Forelimb muscle (tissue), 1 donor: ENCODE measurements at places on chromosomes 2 and 18.

DNA sequence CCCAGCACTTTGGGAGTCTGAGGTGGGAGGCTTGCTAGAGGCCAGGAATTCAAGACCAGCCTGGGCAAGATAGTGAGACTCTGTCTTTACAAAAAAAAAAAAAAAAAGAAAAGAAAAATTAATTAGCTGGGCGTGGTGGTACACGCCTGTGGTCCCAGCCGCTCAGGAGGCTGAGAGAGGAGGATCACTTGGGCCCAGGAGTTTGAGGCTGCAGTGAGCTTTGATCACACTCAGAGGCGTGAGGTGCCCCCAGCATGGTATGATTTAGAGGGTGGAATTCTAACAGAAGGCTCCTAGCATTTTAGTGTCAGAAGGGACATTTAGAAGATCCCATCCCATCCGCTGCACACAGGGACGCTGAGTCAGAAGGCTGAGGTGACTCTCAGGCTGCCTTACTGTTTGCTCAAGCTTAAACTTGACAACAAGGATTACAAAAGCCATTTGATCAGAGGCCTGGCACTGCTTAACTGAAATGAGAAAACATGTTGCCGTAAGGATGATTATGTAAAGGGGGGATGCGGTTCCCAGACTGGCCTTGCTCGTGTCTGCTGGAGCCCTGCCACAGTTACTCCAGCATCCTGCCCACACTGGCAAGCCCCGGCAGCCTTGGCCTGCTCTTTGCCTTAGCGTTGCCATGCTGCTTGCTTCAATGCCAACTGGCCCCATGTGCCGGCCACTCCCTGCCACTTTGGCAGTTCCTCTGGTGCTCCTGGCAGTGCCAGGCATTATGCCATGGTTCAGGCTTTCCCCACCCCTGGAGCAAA is 45.6 kb upstream of the SLC1A4 start:
- DNase-seq = no peak

- DNase-seq = no peak
Observed at GRCh38 chr18:7567474-7568425, 634 bp downstream of the PTPRM start.

DNA sequence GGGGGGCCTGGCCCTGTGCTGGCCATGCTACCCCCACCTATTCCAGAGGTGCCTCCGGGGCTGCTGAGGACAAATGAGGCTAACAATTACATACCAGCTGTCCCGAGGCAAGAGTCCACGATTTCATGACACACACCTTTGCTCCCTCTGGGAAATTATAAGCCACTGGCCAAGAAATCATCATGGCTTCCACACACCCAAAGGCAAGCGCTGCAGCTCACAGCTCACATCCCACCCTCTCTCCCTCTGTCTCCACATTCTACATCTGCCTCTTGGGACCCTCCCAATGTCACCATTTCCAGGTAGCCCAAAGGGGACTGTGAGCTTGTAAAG is 134.4 kb downstream of the HDAC4 start:
- no peak for DNase-seq

DNA sequence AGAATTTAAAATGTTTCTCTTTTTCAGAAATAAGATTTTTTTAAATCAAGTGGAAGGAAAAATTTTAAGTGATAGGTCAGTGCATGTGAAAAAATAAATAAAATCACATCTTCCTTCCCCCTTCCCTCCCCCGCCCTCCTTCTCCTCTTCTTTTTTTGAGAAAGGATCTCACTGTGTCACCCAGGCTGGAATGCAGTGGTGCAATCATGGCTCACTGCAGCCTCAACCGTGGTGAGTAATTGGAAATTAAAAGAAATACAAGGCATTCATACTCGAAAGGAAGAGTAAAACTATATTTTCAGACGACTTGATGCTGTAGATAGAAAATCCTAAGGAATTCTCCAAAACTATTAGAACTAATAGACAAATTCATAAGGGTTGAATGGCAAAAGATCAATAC is 16.9 kb upstream of the CRACDL start:
- no peak for DNase-seq

DNA sequence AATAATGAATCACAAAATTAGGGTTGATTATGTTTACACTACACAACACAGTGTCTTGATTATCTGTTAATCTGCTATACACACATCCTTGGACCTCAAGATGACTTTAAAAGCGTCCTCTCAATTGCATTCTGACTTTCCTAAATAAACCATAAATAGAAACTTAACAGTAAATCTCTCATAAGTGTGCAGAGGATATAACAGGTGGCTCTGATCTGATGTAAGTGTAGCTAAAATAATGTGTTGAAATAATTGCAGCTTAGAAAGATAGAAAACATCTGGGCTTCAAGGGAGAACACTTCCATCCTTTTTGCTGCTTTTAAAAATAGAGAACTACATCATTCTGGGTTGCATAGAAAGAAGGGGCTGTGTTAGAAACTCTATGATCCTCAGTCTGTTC is 78.4 kb upstream of the EFEMP1 start:
- DNase-seq = no peak
